ENCODE measurements at places on chromosomes 11 and 22. TPM values are rescaled to one million over a fixed set of nuclear protein-coding genes. Genes with fewer than 3 reads are reported as not detected.

The GVQW3 gene
- 14.8 TPM for total RNA-seq

The PGA4 gene
- not detected for total RNA-seq

The XNDC1N gene
- total RNA-seq, result 7.6 TPM

The OR2D2 gene
- total RNA-seq, result 0.64 TPM

The OR5L1 gene
- not detected for total RNA-seq

The CRYBB3 gene
- not detected for total RNA-seq

The PRAME gene
- total RNA-seq, result 1.9 TPM

The RASSF10 gene
- not detected for total RNA-seq

The MISFA gene
- 1.7 TPM for total RNA-seq

The UCP2 gene
- 91.1 TPM for total RNA-seq

The CD3D gene
- not detected for total RNA-seq

The CCDC116 gene
- total RNA-seq, result 0.71 TPM

The ZNF215 gene
- total RNA-seq, result 7.0 TPM

The TH gene
- not detected for total RNA-seq

The CCDC73 gene
- not detected for total RNA-seq

The ZNF70 gene
- 9.0 TPM for total RNA-seq

The PATE4 gene
- total RNA-seq, result not detected

The GPHA2 gene
- not detected for total RNA-seq

The DERL3 gene
- total RNA-seq, result 1.2 TPM
